ENCODE measurements at places on chromosomes 12 and 14. TPM values are rescaled to one million over a fixed set of nuclear protein-coding genes. Genes with fewer than 3 reads are reported as not detected.

DNA sequence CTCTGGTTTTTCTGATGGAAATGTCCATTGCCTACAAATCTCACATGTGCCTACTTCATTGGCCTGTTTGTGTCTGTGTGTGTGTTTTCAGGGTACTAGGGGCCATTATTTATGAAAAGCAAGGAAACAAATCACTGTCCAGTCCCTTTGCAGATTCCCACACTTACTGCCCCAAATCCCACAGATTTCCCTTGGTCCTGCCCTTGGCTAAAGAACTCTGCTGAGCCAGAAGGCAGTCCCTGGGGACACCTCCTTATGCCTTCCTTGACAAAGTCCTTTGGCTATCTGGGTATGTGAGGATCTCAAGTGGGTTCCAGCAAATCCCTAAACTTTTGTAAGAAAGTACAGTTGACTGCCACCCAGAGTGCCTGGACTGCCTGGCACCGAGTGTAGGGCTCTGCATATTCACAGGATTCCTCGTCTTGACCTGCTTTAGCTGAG is 388.1 kb downstream of the BCAT1 start:
- DNase-seq: no peak

DNA sequence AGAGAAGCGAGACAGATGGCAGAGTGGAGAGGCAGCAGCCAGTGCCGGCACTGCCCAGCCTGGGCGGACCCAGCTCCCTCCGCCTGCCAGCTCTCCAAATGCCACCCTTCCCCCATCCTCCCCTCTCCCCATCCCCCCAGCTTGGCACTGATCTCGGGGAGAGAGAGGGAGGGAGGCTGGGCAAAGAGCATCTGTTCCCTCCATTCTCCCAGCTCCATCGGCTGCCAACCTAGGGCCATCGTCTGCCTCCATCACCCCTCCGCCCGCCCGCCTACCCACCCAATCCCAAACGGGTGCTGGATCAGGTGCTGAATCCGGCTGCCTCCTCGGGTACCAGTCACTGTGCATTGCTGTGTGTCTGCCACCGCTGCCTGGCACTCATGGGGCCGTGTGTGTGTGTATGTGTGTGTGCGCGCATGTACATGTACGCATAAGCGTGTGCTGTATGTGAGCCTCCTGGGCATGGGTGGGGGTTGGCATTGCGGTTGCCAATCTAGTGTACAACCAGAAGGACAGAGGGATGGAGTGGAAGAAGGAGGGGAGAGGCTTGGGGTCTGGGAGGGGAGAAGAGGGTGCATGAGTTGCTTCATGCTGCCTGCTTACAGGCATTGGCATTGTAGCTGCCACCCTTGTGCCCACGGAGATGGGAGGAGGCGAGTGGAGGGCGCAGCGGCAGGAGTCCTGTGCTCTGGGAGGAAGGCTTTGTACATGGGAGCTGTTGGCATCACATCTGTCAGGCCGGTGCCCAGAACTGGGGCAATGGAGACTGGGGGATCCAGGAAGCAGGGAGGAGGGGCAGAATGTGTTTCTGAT is 38.4 kb downstream of the ZFHX2 start:
- DNase-seq: no peak

- no peak for DNase-seq
Measured at GRCh38 chr12:43482311-43483085, 69.5 kb downstream of the ADAMTS20 start.

DNA sequence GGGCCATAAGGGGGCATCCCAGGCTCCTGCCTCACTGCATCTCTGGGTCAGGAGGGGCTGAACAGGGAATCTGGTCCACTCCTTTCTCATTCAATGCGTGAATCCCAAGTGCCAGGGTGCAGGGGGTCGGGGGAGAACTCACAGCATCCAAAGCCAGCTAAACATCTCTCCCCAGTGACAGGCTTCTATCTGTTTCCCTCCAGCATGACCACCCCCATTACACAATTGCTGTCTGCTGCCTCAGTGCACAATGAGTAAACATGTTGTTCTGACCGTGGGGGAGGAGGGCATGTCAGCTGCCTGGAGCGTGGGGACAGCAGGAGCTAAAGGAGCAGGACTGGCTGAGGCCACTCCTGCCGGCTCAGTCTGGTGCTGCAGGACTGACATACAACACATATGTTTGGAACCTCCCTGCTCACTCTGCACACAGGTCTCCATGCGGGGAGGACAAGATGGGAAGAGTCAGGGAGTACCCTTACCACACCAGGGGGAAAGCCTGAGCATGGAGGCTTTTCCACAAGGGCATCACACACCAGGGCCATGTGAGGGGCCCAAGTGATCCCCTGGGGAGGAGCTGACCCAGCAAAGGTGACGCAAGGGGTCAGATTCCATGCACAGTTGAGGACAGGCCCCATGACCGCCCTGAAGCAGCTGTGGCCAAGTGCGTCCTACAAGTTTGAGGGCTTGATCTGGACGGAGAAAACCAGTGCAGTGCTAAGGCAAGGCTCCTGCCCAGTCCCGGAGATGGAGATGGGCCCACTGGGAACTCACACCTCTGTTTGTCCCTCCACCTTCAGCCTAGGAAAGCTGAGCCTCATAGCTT is 1.4 kb downstream of the TNS2 start:
- no peak for DNase-seq

DNA sequence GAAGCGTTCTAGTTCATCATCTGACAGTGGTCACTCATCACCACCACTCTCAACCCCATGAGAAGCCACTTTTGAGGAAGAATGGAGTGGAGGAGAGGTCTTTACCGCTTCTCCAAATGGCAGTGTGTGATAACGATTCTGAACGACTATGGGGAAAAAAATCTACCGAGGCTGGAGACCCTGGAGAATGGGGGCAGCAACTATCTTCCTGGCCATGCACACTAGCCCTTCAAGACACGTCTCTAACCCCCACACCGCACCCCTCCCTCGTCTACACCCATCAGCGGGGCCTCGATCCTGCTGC is 365 bp downstream of the ING4 start:
- DNase-seq: no peak

GRCh38 chr12:49093792-49094159 is 825 bp downstream of the DHH start:
- DNase-seq: no peak

- no peak for DNase-seq
Measured at GRCh38 chr12:80766897-80767296, 50.2 kb downstream of the MYF5 start.

- DNase-seq: no peak
Measured at GRCh38 chr14:70771781-70772212, 37.5 kb downstream of the MAP3K9 start.

GRCh38 chr12:14239935-14240872 is 125.3 kb upstream of the ATF7IP start:
- peak; percentile 80 for DNase-seq

- peak; percentile 27 for DNase-seq
Measured at GRCh38 chr12:74977832-74978481, 231.7 kb downstream of the KCNC2 start.

DNA sequence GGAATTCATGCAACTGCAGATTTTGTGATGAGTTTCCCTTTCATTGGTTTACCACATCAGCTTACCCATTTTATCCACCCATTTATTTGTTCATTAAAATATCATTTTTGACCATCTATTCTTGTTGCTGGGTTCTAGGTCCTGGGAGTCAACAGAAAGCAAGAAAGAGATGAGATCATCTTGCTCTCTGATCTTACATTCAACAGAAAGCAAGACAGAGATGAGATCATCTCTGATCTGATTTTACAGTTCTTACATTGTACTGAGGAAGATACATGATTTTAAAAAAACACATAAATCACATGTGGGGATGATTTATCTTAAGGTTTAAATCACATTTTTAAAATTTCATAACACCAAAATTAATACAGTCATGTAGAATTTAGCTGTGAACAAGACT is 2.3 kb downstream of the TAS2R46 start:
- no peak for DNase-seq

GRCh38 chr12:89040146-89040964 is 311.9 kb downstream of the DUSP6 start:
- DNase-seq: no peak

ZNF84 gene
- 41.2 TPM for total RNA-seq

DPF3 gene
- not detected for total RNA-seq

ATG14 gene
- 11.3 TPM for total RNA-seq

SPTB gene
- 0.10 TPM for total RNA-seq

TM9SF1 gene
- total RNA-seq: 63.5 TPM

Data from NCI-H460 (cell line).